MG63 (cell line): ENCODE measurements at places on chromosomes 5 and 9.

DNA sequence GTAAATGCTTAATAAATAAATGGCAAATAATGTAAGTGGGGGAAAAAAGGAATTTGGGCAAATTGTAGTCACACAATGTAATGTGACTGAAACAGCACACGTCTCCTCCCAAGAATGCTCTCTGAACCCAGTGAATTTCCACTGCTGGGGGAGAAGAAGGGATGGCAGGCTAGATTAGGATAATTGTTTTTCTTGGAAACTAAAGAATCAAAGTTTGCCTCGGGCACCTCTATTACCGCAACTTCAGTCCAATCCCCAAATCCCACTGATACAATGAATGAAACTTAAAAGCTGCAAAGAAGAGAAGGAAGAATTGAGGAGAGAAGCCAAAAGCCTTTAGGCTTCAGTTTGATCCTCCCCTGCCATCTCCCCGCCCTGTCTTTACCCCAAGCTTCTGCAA, 423.2 kb upstream of the PAPPA start:
- DNase-seq, result no peak

GRCh38 chr5:144207875-144208444, 37.3 kb downstream of the KCTD16 start:
- DNase-seq, result no peak

DNA sequence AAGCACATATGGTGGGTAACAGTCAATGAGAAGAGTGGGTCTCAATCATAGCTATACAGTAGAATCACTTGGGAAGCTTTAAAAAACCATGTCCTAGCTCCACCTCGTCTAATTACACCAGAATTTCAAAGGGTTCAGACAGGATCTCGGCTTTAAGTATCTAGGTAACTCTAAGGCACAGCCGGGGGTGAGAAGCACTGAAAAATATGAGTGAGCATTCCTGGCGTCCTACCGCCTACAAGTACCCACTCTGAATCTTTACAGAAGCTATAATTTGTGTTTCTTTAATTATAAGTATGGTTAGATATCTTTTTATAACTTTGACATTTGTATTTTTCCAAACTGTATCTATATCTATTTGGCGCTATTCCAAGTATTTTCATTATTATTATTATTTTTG, 16.1 kb downstream of the PAIP1 start:
- DNase-seq, result no peak

GRCh38 chr9:124733964-124734740, 37.0 kb downstream of the NR6A1 start:
- no peak for DNase-seq

DNA sequence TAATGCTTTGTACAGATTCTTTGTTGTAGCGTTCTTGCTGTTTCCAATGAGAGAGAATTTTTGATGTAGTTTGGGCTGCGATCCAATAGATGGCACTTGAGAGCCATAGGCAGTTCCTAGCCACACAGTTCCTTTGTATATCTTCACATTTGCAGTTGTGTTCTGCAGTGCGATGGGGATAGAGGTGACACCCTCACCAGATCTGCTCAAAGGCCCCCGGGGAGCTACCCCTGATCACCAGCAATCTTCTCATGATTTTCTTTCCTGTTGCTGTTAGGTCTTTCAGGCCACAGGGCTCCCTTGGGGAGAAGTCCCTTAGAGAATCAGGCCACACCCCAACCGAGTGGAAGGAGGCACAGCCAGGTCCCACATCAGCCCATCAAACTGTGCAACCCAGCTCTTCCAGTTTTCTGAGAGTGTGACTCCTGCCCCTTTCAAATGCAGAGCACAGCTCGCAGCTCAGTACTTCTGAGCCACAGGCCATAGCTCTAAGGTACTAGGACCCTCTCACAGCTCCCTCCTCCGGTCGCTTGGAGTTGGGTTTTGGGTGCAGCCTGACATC, 353.7 kb downstream of the SLCO4C1 start:
- no peak for DNase-seq
